A673 (cell line): ENCODE measurements at places on chromosomes 5 and 9. TPM values are rescaled to one million over a fixed set of nuclear protein-coding genes. Genes with fewer than 3 reads are reported as not detected.

DNA sequence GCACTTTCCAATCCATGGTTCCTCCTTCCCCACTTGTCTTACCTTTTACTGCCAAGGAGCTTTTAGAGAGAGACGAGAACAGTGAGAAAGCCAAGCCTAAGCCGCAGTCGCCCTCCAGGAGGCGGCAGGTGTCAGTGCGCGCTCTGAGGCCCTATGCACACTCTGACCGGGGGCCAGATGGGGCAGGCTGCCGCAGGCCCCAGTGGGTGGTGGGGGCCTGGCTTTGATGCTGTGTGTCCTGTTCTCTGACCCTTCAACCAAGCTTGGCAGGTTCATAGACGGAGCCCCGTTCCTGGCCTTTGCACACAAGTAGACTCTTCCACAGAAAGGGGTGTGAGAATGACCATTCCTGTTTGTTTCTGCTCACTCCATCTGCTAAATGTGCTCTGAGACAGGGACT is 77.3 kb downstream of the WNK2 start:
- no peaks in the 10 kb centered on the region for H3K4me1 ChIP-seq
- H3K27me3 ChIP-seq = no peaks in the 10 kb centered on the region
- H3K36me3 ChIP-seq = no peaks in the 10 kb centered on the region
- H3K4me3 ChIP-seq = no peak overlapping the region
- no peak for DNase-seq

DNA sequence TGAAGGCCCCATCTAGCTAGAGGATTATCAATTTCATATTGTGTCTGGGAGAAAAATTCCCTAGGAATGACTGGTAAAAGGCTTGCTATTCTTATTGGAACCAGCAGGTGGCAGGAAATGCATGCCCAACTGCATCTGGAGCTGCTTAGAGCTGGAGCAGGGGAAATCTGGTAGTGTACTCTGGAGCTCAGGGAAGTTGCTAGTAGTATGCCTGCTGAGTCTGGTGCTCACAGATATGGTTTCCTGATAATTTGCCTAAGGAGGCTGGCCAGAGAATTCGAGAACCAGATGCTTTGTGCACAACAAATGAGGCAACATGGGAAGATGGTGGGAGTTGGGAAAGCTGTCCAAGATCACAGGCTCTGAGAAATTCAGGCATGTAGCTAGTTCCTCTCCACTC is 53.7 kb downstream of the G3BP1 start:
- DNase-seq = peak; percentile 76
- H3K27me3 ChIP-seq = no peaks in the 10 kb centered on the region
- no peaks in the 10 kb centered on the region for H3K36me3 ChIP-seq
- no peaks in the 10 kb centered on the region for H3K4me1 ChIP-seq
- H3K27ac ChIP-seq = no peak overlapping the region
- no peak overlapping the region for H3K4me3 ChIP-seq

DNA sequence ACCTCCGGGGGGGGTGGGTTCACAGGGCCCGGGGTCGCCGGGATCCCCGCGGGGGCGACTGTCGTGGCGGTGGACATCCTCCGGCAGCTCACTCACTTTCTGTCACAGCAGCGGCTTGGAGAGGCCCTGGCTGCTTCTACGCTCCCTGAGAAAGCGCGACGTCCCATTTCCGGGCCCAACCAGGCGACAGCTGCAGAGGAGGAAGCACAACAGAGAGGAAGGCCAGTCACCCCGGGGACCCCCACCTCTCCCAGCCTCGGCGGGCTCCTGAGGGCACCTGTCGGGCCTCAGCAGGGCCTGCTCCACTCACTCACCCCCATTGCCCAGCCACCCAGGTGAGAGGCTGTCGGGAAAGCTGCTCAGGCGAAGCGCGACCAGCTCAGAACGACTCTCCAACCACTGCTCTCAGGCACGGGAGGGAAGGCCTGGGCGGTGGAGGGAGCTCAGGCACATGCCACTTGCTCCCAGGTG is 14.4 kb downstream of the BRD3 start:
- H3K36me3 ChIP-seq = peaks cover 42% of the 10 kb centered on the region
- DNase-seq = no peak
- no peaks in the 10 kb centered on the region for H3K27me3 ChIP-seq
- H3K4me3 ChIP-seq = no peak overlapping the region
- no peak overlapping the region for H3K27ac ChIP-seq

GRCh38 chr5:174725261-174725990 is 1.0 kb downstream of the MSX2 start:
- H3K4me3 ChIP-seq = peak overlapping the region; percentile 46
- H3K4me1 ChIP-seq = no peaks in the 10 kb centered on the region
- H3K27me3 ChIP-seq = peaks cover 99% of the 10 kb centered on the region
- DNase-seq = no peak

GRCh38 chr5:175629261-175629660 is 28.6 kb upstream of the HRH2 start:
- H3K36me3 ChIP-seq = no peaks in the 10 kb centered on the region
- DNase-seq = no peak
- no peak overlapping the region for H3K27ac ChIP-seq

Gene SAXO1
- not detected in 2 replicates for total RNA-seq
